ENCODE measurements at places on chromosomes 13 and 19. TPM values are rescaled to one million over a fixed set of nuclear protein-coding genes. Genes with fewer than 3 reads are reported as not detected.

DNA sequence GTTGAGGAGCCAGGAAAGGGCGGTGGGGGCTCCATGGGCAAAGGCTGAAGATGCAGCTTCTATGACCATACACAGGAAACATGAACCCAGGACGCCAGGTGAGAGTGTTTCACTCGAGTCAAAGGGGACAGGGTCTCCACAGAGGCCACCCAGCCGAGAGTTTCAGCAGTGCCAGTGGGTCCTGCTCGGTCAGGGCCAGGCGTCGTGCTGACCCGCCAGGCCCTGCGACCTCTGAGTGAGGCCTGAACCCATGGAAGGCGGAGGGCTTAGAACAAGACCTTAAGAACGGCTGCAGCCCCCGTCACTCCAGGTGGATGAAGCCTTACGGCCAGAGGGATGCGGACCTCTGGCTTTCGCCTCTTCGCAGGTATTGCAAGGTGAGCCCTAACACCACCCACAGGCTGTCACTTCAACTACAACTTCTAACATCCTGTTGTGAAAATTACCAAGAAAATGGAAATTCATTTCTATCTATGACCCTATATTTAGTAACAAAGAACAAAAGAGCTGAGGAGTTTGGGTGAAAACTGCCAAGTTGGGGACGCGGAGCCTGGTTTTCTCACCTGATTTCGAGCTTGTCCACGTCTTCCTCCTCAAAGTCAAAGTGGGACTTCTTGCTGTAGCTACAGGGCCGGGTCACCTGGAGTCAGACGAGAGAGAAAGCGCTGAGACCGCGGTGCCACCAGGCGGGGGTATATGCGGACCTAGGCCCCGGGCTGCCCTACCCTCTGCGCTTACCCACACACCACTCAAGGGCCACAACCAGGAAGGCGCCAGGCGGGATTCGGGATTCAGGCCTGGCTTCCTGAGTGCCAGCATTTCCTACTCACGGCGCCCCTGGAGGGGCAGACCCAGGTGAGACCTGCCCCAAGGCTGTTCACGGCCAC lies 50.1 kb upstream of the C13orf46 start:
- no peak for DNase-seq

DNA sequence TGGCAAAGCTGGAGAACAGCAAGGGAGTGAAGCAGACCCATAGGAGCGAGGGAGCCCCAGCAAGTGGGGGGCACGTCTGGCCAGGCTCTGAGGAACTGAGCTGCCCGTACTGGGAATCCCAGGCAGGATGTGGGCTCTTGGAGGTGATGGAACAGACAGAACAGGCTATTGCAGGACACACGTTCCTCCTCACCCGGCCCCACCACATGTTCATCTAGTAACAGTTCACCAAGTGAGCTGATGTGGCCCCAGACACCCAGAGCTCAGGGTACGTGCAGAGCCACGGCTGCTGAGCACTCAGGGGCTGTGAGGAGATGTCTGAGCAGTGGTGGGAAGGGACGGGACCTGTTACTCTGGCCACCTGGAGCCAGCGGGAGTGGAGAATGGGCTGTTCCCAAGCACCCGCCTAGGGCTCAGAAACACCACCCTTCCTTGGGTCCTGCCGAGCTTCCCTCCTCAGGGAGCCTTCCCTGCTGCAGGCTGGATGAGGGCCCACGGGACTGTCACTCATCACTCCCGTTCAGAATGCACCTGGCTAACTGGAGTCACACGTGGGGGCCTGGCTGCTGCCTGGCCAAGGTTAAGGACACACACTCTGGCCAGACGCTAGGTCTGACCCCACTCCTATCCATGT lies 18.4 kb downstream of the ELL start:
- no peak for DNase-seq

DNA sequence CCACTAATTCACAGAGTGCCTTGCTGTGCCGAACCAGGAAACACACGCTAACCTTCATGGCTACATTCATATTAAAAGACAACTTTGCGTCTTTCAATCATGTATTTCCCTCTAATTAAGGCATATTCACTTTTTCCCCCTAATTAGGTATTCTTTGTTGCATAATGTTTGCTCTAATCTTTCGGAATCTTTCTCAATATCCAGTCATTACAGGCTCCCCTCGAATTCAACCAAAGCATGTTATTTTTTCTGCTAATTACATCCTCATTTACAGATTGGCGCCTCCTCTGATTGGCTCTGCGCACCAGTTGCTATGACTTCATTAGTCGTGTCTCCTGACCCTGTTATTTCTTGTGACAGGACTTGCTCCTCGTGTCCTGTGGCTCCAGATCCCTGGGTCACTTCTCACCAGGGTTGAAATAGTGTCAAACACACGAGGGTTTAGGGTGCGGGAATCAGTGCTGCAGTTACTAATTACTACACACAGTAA lies 226.7 kb upstream of the TSHZ3 start:
- no peak for DNase-seq

- DNase-seq, result no peak
Measured at GRCh38 chr19:40608240-40608621, 7.1 kb downstream of the LTBP4 start.

DNA sequence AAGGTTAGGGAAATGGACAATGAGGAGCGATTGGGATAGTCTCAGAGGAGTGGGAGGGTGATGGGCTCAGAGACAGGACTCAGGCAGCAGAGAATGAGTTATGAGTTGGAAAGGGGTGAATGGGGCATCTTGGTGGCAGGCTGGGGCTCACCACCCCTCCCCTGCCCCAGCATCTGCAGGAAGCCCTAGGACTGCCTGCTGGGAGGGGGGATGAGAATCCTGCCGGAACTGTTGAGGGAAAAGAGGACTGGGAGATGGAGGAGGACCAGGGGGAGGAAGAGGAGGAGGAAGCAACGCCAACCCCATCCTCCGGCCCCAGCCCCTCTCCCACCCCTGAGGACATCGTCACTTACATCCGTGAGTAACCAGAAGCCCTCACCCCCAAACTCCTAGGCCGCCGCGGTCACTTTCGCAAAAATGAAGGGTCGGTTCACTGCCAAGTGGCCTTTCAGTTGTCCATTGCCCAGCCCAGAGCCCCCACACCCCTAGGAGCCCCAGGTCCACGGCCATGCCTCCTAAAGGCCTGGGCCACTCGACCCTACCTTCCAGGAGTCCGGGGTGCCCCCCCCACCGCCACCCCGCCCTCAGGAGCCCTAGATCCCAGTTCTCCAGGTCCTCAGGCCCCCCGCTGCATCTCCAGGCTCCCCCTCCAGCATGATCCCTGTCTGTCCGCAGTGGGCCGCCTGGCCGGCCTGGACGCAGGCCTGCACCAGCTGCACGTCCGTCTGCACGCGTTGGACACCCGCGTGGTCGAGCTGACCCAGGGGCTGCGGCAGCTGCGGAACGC lies 764 bp downstream of the CLEC11A start:
- DNase-seq, result no peak

GRCh38 chr19:50490411-50490811 lies 13.8 kb upstream of the GARIN5A start:
- DNase-seq, result no peak

The EFNA2 gene
- not detected for total RNA-seq

The URAD gene
- not detected for total RNA-seq

- DNase-seq, result no peak
Measured at GRCh38 chr13:100954430-100955305, 280.1 kb upstream of the TMTC4 start.

The ANGPTL8 gene
- total RNA-seq, result not detected

GRCh38 chr13:74774264-74774663 lies 640.1 kb upstream of the KLF12 start:
- DNase-seq, result no peak

DNA sequence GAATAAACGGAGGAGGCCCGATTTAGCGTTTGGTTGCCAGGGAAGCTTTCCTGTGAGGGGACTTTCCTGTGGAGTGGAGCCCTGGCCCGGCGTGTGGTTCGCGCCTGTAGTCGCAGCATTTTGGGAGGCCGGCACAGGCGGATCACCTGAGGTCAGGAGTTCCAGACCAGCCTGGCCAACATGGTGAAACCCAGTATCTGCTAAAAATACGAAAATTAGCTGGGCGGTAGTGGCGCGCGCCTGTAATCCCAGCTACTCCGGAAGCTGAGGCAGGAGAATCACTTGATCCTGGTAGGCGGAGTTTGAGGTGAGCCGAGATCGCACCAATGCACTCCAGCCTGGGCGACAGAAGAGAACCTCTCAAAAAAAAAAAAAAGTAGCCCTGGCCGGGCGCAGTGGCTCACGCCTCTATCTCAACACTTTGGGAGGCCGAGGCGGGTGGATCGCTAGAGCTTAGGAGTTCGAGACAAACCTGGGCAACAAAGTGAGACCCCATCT lies 6.9 kb downstream of the KANK3 start:
- DNase-seq, result no peak

DNA sequence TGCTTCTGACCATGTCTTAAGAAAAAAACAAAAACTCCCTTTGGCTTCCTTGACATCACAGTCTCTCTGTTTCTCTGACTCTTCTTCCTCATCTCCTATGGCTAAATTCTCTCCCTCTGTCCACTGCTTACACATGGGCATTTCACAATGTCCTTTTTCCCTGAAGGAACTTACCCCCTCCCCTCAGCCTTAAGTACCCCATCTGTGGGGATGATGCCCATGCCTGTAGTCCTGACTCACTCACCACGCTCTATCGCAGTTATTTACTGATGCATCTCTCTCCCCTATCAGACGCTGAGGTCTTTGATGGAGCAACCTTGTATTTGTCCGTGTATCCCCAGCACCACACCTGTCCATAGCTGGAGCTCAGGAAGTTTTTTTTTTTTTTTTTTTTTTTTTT lies 32.4 kb downstream of the ACTN4 start:
- no peak for DNase-seq

- no peak for DNase-seq
Measured at GRCh38 chr19:30349131-30349730, 23.0 kb upstream of the ZNF536 start.

- peak; percentile 65 for DNase-seq
Measured at GRCh38 chr19:737591-738093, 13.3 kb upstream of the MISP start.

DNA sequence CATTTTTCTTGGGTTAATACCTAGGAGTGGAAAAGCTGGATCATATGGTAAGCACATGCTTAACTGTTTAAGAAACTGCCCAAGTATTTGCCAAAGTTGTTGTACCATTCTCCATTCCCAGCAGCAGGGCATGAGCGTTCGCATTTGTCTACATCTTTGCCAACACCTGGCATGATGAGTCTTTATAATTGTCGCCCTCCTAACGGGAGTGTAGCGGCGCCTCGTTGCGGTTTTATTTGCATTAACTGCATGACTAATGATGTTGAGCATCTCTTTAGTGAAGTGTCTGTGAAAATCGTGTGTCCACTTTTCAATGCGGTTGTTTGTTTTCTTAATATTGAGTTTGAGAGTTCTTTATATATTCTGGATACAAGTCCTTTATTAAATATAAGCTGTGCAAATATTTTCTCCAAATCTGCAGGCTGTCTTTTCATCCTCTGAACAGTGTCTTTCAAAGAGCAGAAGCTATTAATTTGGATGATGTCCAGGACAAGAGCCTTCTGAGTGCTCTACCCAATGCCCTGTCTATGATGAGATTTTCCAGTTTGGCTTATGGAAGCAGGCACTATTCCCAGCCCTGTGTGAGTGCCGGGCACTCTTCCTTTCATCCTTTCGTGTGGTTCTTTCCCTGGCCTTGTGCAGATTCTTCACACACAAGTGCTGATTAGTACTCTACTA lies 202.0 kb downstream of the FOXO1 start:
- no peak for DNase-seq

The RASL11A gene
- 4.8 TPM for total RNA-seq

GRCh38 chr13:32428581-32429432 lies 877 bp upstream of the N4BP2L1 start:
- peak; percentile 19 for DNase-seq

GRCh38 chr13:112058941-112059340 lies 8.0 kb upstream of the SOX1 start:
- DNase-seq, result no peak

DNA sequence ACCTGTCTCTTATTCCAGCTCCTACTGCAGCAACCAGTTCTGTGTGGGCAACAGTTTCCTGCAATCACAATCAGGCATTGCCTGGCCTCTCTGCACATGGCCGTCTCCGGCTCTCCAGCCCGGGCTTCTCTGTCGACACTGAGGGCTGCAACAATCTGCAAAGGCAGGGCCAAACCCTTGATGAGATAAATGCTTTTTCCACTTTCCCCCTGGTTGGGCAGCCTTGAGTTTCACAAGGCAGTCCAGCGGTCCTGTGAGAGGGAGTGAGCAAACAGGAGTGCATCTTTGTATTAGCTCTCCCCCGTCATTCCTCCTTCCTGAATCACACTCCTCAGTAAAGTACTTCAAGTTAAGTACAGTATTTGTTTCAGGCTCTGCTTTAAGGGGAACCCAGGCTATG lies 40.7 kb upstream of the VWA8 start:
- no peak for DNase-seq

GRCh38 chr13:92894447-92894846 lies 332.2 kb upstream of the GPC6 start:
- DNase-seq, result no peak

The DCT gene
- total RNA-seq, result 0.24 TPM

DNA sequence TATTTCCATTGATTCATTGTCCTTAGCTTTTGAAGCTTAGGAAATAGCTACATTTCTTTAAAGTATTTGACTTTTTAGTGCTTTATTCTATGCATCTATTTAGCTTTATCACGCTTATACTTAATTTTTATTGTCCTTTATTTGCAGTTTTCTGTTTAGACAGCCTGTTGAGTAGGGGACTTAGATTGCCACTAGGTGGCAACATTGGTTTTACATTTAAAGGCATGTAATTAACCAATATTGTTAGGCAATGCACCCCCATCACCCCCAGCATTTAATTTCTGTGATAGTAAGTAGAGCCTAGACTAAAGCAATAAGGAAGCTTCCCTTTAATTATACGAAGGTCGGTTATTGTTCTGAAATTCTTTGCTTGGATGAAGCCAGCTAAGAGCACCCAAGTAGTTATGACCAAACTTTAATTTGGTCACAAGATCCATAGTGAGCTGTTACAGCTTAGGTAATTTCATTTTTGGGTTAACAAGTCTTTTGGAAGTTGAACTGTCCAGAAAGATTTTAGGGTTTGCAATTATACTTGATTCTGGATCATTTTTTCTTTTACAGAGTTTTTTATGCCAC lies 36.5 kb downstream of the B3GLCT start:
- DNase-seq, result no peak

The SLC7A9 gene
- total RNA-seq, result 0.22 TPM

GRCh38 chr13:98172590-98173422 lies 4.3 kb downstream of the RNF113B start:
- no peak for DNase-seq

DNA sequence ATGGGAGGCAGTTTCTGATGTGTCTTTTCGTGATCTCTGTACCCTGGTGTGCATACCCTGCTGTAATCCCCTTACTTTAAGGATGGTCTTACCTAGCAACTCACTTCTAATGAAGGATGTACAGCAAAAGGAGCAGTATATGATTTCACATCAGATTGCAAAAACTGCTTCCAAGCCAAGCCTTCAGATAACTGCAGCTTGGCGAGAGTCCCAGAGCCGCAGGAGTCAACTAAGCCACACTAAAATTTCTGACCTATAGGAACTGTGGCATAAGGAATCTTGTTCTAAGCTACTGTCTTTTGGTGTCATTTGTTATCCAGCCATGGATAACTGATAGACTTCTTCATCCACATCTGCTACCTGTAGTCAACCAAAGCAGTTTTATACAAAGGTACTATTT lies 496.7 kb downstream of the GPC6 start:
- no peak for DNase-seq

Data from activated CD4-positive, alpha-beta memory T cell treated with anti-CD3 and anti-CD28 coated beads for 36 hours (primary cell).